ENCODE measurements at places on chromosomes 7 and 10.

GRCh38 chr7:110780712-110781111 is 310.2 kb upstream of the LRRN3 start:
- DNase-seq = no peak

GRCh38 chr7:10913457-10913856 is 60.2 kb upstream of the PHF14 start:
- no peak for DNase-seq

DNA sequence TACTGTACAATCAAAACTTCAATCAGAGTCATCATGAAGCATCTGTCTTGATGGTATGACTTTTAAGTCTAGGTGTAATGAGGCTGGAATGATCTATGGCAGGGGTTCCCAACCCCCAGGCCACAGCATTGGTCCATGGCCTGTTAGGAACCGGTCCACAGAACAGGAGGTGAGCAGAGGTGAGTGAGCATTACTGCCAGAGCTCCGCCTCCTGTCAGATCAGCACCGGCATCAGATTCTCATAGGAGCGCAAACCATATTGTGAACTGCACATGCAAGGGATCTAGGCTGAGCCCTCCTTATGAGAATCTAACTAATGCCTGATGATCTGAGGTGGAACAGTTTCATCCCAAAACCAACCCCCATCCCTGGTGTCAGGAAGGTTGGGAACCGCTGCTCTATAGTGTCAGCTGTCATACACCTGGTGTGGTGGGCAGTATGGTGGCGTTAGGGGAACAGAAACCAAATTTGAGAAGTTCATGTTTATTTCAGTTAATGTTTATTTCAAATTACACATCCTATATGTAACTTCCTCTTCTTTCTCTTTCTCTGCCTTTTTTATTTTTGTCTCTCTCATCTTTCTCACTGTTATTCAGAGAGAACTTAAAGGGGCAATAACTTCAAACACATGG is 432.6 kb downstream of the TNS3 start:
- no peak for DNase-seq

GRCh38 chr10:8034466-8035005 is 20.0 kb upstream of the GATA3 start:
- DNase-seq = no peak

GRCh38 chr10:93695740-93696139 is 6.7 kb downstream of the FRA10AC1 start:
- no peak for DNase-seq

- DNase-seq = no peak
Measured at GRCh38 chr10:104232613-104233102, 494 bp upstream of the CFAP43 start.

GRCh38 chr7:116101704-116102103 is 71.1 kb upstream of the TFEC start:
- peak; percentile 49 for DNase-seq

GRCh38 chr10:89427629-89428028 is 13.3 kb downstream of the IFIT5 start:
- DNase-seq = peak; percentile 86

DNA sequence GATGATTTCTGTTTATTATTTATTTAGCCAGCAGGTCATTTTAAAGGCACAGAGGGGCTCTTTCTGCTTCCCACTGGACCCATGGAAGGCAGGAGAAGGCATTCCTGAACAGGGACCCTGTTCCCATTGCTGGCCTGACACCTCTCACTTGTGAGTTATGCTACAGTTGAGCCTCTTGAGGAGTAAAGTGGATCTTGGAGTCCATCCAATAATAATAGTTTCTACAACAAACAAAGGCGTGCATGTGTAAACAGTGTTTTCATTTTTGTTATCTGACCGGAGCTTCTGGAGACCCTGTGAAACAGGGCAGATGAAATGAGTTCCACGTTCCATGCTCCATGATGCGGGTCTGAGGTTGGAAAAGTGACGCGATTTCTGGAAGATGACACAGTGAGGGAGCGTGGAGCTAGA is 127.3 kb upstream of the HABP2 start:
- DNase-seq = no peak

GRCh38 chr7:127415060-127415742 is 22.7 kb upstream of the ZNF800 start:
- DNase-seq = no peak

DNA sequence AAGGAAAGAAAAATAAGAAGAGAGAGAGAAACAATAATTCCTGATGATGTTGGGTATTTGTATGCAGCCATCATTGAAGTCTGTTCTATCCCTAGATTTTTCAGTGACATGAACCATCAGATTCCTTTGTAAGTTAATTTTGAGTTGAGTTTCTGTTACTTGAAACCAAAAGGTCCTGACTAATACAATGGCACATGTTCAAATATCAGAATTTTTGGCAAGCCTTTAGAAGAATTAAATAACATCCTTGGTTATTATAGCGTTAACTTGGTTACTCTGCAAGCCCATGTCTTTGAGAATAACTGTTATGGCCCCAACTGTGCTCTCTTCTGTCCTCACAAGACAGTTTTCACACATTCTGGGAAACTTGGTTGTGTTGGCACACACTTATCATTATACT is 66.5 kb downstream of the SYPL1 start:
- DNase-seq = peak; percentile 51
